ENCODE measurements at places on chromosomes 16 and 17.

GRCh38 chr17:48095611-48096010, 5.7 kb downstream of the CBX1 start:
- no peak for DNase-seq

DNA sequence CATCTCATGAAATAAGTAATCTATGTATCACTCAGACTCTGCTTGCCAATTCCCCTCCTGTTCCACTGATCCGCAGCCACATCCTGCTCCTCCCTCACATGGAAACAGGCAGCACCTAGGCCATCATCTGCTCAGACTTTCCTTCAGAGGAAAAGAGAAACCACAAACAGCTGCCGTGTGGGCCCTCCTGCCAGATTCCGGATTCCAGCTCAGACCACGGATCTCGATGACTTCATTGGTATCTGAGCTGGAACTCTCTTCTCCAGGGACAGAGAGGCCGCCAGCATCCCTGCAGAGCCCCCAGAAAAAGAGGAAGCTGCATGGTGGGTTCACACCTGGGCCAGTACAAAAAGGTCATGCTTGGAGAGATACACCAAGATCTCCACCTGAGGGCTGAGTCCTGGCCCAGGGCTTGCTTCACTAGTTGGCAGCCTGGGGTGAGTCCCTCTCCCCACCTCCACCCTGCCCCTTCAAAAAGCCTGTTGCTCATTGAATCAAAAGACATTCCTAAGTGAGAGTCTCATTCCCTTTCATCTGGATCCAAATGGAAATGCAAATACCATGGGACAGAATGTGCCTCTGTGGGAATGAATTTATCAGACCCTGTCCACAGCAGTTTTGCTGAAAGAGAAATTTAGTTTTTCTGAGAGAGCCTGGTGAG, 47.2 kb downstream of the HOXB1 start:
- DNase-seq = no peak

GRCh38 chr17:59778996-59779395, 71.5 kb downstream of the VMP1 start:
- no peak for DNase-seq

- no peak for DNase-seq
Observed at GRCh38 chr16:81004646-81005353, 1.9 kb downstream of the CMC2 start.

GRCh38 chr17:3893003-3893719, at the start of gene CAMKK1:
CAMKK1 (minus strand) TSS chr17:3893053; CDS start chr17:3885687, 7,366 bp downstream.
- DNase-seq = peak; percentile 93

- DNase-seq = no peak
Observed at GRCh38 chr16:58492066-58492465, 7.9 kb upstream of the NDRG4 start.

Data from activated CD4-positive, CD25-positive, alpha-beta regulatory T cell treated with anti-CD3 and anti-CD28 coated beads, Interleukin-2, amount 50 U/mL, for 72 hours (primary cell).